Neural progenitor cell (in vitro differentiated cells): ENCODE measurements at places on chromosomes 6 and 20.

GRCh38 chr20:5829241-5829809 is 79.1 kb downstream of the SHLD1 start:
- DNase-seq: no peak

DNA sequence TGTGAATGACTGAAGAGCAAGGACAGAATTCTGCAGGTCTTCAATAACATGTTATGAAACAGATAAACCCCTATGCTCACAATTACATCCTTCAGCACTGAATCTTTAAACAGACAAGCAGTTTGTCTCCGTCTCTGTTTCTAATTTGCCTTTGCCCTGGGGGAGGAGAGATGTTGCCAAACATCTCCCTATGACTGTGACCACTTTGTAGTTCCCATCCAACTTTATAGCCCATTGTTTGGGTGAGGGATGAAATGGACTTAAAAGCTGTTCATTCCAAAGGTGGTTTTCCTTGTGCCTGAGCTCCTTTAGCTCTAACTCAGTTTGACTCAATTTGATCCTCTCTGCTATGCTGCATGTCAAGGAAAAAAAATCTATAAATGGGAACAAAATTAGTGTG is 19.5 kb upstream of the ADTRP start:
- no peak for DNase-seq

GRCh38 chr20:21141825-21142224 is 15.9 kb downstream of the KIZ start:
- DNase-seq: no peak

DNA sequence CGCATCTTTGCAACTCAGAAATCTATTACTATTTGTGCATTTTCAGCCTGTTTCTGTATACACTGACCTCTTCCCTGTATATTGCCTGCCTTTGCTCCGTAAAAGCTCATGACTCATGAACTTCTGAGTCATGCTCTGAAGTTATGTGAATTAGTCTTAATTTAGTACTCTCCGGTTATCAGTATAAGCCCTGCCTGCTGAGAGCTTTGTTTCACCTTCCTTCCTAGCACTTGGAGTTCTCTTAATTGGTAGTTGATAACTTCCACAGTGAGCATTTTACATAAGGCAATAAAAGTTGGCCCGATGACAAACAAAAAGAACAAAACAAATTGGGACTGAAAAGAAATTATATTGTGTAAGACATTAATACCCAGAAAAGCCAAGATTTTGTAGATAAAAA is 231.4 kb downstream of the GJA1 start:
- no peak for DNase-seq
